ENCODE measurements at places on chromosomes 1 and 21.
A peak's percentile ranks its signal among the peaks of the same experiment; 100 is the strongest.

GRCh38 chr1:177017287-177017852 is 147.1 kb downstream of the ASTN1 start:
- DNase-seq: no peak

- no peak for DNase-seq
Measured at GRCh38 chr1:177921590-177921989, 48.3 kb downstream of the SEC16B start.

DNA sequence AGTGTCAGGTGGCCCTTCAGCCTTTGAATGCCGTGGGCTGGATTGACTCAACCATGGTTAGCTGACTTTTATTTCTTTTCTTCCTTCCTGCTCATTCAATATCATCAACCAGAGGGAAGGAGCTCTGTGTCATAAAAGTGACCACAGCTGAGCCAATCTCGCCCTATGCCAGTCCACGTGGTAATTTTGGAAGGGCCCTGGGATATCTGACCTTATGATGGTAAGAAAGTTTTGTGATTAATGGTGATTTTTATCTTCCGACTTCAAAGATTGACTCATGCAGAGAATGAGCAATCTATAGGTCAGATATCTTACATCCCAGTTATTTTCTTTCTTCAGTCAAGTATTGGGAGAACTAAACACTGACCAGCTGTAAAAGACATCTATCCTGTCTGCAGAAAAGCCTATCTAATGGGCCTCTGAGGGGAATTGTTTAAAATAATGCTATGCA is 170.3 kb downstream of the ZC3H11B start:
- DNase-seq: no peak

- DNase-seq: no peak
Measured at GRCh38 chr1:12039164-12039525, 19.8 kb downstream of the MIIP start.

DNA sequence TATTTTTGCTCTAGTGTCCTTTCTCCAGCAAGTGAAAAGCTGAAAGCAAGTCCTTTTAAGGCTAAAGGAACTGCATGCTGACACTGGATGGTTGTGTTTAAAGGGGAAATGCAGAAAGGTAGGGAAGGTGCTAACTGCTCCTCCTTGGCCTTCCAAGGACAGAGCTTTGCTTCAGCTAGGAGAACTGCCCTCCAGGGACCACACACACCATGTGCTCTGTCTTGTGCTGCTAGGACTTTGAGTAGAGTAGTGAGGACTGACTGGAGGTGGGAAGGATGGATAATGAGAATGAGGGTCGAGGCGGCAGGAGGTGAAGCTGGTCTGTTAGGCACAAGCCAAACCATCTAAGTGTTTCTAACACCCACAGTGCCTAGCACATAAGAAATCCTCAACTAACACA is 77.9 kb downstream of the WDR3 start:
- DNase-seq: no peak

DNA sequence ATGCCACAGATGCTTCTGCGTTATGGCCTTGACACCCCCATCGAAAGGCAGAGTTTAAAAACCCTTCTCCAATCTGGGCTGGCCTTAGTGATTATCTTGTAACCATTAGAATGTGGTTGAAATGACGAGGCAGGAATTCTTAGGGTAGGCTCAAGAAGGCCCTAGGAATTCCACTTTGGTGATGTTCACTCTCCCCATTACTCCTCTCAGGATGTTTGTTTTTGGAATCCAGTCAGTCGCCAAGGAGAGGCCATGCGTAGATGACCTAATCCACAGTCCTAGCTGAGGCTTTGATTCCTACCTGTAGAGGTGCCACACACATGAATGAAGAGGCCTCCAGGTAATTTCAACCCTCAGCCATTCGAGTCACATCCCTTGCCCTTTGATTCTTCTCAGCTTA is 318.2 kb downstream of the NEGR1 start:
- DNase-seq: no peak

DNA sequence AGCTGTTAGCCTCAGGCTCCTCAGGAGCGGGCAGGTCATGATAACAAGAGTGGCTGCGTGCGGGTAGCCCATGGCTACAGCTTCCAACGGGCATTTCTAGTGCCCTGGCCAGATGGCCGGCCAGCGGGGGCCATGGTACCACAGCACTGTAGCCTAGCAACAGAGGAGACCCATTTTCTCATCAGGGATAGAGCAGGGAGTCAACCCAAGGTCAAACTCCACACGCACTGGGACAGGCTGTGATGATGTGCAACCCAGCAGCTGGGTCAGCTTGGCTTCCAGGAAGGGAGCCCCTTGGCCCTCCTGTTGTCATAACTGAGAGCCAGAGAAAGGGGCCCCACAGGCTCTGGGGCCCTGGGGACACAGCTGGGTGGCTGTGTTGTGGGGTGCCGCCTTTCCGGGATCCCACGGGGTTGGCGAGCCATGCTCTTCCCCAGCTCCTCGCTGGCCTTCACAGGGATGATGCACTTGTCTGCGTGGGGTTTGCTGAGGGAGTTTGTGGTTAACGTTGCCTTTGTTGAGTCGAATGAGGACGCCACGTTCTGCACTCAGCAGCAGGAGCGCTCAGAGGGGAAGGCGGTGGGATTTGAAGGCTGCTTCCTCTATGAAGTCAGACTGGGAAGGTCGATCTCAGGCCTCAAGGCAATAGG is 46.3 kb downstream of the COL18A1 start:
- DNase-seq: no peak

GRCh38 chr1:62720946-62721554 is 32.9 kb upstream of the DOCK7 start:
- no peak for DNase-seq

DNA sequence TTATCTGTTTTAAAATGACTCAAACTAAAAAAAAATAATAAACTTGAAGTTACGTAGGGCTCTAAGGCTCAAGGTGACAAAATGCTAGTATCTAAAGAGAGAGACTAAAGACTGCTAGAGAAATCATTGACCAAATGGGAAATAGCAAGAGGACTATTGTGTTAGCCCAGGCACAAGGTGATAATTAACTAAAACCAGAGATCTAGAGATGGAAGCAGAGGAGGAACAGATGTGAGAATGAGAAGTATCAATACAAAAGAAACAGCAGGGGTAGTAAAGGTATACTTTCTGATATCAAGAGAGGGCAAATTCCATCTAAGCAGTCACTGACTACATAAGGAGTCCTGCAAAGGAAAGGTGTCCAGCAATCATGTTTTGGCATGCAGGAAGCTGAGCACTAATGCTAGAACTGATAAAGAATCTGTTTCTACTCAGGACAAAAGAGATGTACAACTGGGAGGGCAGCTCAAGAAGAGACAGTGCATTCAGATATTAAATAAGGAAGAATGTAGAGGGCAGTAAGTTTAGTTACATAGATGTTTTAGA is 100.2 kb upstream of the GNG4 start:
- no peak for DNase-seq

DNA sequence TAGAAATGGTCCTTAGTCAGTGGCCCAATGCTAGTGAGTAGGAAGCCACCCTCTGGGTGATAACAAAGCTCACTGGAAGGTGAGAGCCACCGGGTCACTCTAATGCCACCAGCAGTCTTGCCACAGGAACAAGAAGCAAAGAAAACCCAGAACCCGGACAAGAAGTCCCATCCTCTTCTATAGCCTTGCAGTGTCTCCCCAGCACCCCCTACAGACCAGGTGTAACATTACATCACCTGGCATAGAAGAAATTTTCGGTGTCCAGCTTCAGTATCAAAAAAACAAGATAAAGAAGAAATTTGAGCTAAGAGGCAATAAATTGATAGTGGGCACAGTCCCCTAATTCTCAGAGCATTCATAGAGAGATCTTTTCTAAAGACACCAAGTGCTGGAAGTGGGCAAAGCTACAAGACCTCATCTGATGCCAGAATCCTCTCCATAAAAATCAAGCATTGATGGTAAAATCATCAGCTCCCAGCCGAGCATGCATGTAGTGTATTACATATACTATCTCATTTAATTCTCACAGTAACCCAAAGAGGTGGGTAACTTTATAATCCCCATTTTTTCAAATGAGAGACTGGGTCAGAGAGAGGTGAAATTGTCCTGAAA is 491.0 kb downstream of the MATN1 start:
- DNase-seq: no peak

DNA sequence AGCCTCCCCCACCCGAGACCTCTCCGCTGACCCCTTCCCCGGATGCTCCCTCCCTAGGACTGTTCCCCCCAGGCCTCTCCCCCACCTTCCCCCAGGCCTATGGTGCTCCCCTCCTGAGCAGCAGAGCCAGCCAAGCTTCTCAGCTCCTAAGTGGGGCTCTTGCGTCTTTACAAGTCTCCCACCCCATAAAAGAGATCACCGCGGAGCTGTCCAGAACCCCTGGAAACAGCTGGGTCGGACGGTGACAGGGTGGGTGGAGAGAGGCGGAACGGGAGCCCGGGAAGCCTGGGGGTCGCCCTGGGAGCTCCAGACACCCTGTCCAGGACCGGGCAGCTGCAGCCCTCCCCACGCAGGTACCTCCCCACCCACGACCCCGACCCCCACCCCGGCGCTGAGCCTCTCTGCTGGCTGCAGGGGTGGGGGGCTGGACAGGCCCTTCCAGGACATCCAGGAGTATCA is 61.2 kb downstream of the WNT9A start:
- DNase-seq: peak; percentile 11

DNA sequence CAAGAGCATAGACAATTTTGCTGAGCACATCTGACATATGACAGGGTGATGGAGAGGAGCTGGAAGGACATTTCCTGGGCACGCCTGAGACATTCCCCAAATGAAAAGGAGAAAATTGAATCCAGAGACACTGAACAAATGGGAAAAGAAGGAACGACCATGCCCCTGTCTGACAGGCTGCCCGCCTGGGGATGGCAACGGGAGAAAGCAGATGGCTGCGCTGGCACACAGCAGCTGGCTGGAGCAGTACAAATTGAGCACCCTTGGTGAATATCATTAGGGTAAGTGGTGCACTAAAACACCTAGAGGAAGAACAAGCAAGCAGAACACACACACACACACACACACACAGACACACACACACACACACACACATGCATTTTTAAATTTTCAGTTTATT is 174.3 kb upstream of the DUSP10 start:
- no peak for DNase-seq

DNA sequence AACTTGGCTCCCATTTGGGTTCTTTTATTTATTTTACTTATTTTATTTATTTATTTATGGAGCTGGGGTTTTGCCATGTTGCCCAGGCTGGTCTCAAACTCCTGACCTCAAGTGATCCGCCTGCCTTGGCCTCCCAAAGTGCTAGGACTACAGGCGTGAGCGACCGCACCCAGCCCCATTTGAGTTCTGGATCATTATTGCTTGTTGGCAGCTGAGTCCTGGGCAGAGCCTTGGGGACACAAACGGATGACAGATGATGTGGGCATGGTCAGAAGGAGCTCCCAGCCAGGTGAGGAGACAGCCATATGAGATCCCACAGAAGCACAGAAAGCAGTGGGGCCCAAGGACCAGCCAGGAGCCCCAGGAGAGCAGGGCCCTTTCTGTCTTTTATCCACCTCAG is 254.0 kb downstream of the MATN1 start:
- DNase-seq: no peak

- peak; percentile 89 for DNase-seq
Measured at GRCh38 chr1:85240174-85240601, 19.3 kb downstream of the C1orf52 start.

DNA sequence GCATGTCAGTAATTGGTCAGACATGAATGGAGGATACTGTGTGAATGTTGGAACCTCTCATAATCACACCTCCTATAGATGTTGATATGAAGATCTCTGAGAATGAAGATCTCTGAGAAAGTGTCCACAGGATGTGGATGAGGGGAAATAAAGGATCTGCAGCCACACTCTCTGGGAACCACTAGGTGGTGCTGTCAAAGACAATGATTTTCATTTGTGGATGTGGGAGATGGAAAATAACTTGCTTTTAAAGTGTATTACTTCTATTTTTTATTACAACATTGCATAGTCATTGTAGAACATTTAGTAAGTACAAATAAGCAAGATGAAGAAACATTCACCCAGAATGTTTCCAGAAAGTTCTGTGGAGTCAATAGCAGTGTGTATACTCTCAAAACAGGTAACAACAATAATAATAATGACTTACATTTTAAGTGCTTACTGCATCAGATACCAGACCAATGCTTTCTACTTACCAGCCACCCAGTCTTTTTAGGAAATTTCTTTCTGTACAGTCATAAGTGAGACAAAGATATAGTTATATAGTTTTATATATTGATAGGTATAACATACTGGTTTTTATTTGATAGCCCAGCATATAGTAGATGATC is 128.2 kb downstream of the ATG4C start:
- no peak for DNase-seq

GRCh38 chr1:14625996-14626395 is 27.5 kb downstream of the KAZN start:
- no peak for DNase-seq

DNA sequence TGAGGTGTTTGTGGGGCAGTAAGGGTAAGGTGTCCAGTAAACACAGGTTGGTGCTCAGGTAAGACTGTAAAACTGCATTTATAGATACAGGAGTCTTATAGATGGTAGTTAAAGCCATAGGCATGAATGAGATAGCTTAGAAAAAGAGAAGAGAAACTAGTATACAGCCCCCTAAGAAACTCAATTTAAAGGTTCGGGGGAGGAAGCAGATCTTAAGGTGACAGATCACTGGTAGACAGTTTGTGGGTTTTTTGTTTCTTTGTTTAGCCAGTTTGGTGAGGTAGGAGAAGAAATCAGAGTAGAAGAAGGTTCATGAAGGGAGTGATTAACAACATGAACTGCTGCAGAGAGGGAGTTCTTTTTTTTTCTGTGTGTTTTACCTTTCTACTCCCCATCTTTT is 6.1 kb upstream of the AGO3 start:
- no peak for DNase-seq

DNA sequence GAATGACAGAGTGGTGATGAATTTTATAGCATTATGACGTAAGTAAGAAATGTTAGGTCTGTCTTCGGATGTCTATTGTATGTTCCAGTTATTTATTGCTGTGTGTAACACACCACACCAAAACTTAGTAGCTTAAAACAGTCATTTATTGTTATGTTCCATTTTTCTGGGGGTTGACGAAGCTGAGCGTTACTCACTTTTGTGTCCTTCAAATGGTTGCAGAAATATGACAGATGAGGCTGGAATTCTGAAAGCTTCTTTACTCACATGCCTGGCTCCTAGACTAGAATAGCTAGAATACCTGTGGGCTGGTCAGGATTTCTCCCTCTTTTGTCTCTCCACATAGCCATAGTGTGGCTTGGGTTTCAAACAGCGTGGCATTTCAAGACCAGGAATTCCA is 62.1 kb upstream of the S1PR1 start:
- no peak for DNase-seq

DNA sequence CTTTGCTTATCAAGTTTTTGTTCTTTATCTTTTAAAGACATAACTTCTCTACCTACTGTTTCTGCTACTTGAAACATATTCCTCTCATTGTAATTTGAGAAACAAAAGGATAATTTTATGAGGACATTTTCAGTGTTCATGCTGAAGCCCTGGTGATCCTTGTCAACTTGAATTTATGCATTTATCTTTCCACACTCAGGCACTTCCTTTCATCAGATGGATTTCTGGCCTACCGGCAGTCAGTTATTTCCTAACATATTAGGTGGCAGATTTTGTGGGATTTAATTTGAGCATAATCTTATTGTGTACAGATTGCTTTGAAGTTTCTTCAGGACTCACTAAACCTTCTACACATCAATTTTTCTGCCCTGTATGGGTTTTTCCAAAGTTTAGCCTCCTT is 75.0 kb downstream of the RGL1 start:
- DNase-seq: no peak

- DNase-seq: peak; percentile 24
Measured at GRCh38 chr21:34807146-34807880, 138.5 kb downstream of the CLIC6 start.

GRCh38 chr1:167109125-167109524 is 15.2 kb downstream of the STYXL2 start:
- DNase-seq: no peak

Measured in SJCRH30 (cell line).